ENCODE measurements at places on chromosomes 13 and 19.

GRCh38 chr13:40187324-40187795, 479.1 kb downstream of the FOXO1 start:
- no peak for DNase-seq

GRCh38 chr13:28171266-28171665, 32.9 kb downstream of the PAN3 start:
- DNase-seq: no peak

DNA sequence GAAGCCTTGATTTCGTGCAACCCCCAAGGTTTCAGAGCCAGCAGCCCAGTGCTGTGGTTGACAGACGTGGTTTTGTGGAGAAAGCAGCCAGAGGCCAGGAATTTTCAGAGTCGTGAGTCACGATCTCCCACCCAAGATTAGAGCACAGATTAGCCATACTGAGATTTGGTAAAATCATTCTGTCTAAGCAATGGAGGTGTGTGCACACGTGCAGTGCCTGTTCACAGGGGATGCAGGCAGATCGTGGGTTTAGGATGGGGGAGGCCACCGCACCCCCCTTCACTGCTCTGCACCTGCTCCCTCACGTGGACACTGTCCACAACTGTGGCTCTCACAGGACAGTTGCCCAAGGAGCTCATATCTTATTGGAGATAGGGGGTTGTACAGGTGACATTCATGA, 46.6 kb upstream of the GPR183 start:
- no peak for DNase-seq

- peak; percentile 2 for DNase-seq
Measured at GRCh38 chr13:95497381-95497807, 55.1 kb upstream of the CLDN10 start.

- DNase-seq: peak; percentile 16
Measured at GRCh38 chr13:97116754-97117153, 105.4 kb upstream of the MBNL2 start.

GRCh38 chr19:35063940-35064818, 22.7 kb downstream of the HPN start:
- DNase-seq: no peak

GRCh38 chr19:49559928-49560327, 20.4 kb downstream of the NOSIP start:
- no peak for DNase-seq

Measured in NCI-H446 treated with DMSO at 0.1 percent for 48 hours (cell line).